ENCODE measurements at places on chromosomes 13 and 19. TPM values are rescaled to one million over a fixed set of nuclear protein-coding genes. Genes with fewer than 3 reads are reported as not detected.

The ZSCAN4 gene
- not detected for total RNA-seq

The C19orf73 gene
- 0.40 TPM for total RNA-seq

The TNFSF13B gene
- total RNA-seq, result under 0.01 TPM

The SBK2 gene
- total RNA-seq, result not detected

The FGF22 gene
- not detected for total RNA-seq

The SERTM1 gene
- under 0.01 TPM for total RNA-seq

The RFX2 gene
- total RNA-seq, result 1.3 TPM

The CRTC1 gene
- total RNA-seq, result 0.79 TPM

Data from lung microvascular endothelial cell (primary cell).